Suprapubic skin (tissue), 4 donors: ENCODE measurements at places on chromosomes 1 and 21. TPM values are rescaled to one million over a fixed set of nuclear protein-coding genes. Genes with fewer than 3 reads are reported as not detected.

Gene CRNN
- 12.6 TPM for total RNA-seq

DNA sequence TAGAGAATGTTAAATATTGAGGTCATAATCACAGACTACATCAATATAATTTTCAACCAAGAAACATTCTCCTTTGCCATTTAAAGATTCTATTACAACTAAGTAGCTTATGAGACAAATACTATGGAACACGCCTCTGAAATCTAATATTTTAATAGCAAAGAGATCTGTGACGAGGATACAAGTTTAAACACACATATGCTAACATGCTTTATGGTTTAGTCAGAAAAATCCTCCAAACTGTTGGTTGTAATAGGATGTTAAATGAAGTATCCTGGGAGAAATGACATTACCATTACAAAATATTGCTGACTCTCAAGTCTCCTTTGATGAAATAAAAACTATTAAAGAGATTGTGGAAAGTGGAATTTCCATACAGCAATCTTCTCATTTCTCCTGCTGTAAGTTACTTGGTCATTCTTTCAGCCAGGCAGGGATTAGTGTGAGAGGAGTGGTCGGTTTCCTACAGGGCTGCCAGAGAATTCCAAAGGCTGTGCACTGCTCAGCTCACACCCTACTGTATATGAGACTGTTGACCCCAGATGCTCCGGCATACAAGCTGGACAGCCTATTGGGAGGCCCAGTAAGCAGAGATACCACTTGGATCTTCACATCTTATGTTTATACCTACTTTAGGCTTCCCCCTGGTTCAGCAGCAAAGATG is 26.6 kb downstream of the SCYL3 start:
- no peak overlapping the region for H3K27ac ChIP-seq
- H3K36me3 ChIP-seq: peaks cover 86% of the 10 kb centered on the region
- H3K4me3 ChIP-seq: no peak overlapping the region
- no peak for DNase-seq

- H3K27ac ChIP-seq: peak overlapping the region; percentile 72
- no peak for DNase-seq
- H3K4me3 ChIP-seq: peak overlapping the region; percentile 3
- no peaks in the 10 kb centered on the region for H3K36me3 ChIP-seq
Observed at GRCh38 chr1:169529068-169529642, 43.4 kb upstream of the SLC19A2 start.

Gene HLX
- total RNA-seq: 4.1 TPM

DNA sequence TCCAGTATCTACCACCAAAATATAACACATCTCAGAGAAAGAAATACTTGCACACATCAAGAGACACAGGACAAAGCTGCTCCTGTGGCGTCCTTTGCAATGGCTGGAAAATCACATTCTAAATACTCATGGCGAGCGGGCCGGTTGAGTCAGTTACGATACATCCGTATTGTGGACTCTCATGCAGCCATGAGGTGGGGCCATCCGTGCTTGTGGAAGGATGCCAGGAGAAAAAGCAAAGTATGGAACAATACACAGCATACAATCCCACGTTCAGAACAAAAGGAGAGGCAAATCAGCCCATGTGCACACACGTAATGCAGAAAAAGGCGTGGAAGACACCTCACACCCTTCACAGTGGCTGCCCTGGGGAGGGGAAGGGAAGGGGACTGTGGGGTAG is 13.1 kb downstream of the ATP13A2 start:
- no peak overlapping the region for H3K4me3 ChIP-seq
- no peaks in the 10 kb centered on the region for H3K4me1 ChIP-seq
- peaks cover 72% of the 10 kb centered on the region for H3K36me3 ChIP-seq

- H3K27ac ChIP-seq: no peak overlapping the region
- no peak overlapping the region for H3K4me3 ChIP-seq
- H3K4me1 ChIP-seq: no peaks in the 10 kb centered on the region
- peaks cover 45% of the 10 kb centered on the region for H3K36me3 ChIP-seq
- DNase-seq: no peak
Observed at GRCh38 chr1:61708953-61709907, 15.7 kb downstream of the TM2D1 start.
